ENCODE measurements at places on chromosomes 7 and 10.

- no peak for DNase-seq
Observed at GRCh38 chr7:28754027-28754426, 204.1 kb downstream of the TRIL start.

DNA sequence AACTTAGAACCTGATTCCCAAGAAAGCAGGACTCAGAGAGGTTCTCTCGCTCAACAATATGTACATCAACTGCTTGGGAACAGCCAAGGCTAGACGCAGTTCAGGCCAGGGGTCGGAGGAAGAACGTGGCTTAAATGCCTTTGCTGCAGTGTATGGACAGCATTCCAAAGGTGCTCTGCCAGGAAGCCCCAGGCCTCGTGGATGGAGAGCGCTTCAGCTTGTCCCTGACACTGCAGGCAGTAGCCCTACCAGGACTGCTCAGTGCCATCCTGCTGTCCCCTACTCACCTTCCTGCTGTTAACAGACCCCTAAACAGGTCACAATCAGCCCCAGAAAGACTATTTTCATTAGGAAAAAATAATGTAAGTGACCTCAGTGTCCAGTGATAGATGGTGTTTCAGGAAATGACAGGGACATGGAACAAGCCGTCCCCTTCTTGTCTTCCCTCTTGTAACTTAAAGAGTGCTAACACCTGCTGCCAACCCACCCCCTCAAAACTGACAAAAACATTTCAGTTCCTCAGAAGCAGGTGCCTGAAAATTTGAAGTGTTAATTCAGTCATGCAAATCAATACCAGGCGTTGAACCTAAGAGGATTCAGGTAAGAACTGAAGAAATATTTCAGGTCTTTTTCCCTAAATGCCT lies 16.5 kb downstream of the CREB3L2 start:
- no peak for DNase-seq

- no peak for DNase-seq
Observed at GRCh38 chr7:3650844-3651243, 349.8 kb downstream of the SDK1 start.

DNA sequence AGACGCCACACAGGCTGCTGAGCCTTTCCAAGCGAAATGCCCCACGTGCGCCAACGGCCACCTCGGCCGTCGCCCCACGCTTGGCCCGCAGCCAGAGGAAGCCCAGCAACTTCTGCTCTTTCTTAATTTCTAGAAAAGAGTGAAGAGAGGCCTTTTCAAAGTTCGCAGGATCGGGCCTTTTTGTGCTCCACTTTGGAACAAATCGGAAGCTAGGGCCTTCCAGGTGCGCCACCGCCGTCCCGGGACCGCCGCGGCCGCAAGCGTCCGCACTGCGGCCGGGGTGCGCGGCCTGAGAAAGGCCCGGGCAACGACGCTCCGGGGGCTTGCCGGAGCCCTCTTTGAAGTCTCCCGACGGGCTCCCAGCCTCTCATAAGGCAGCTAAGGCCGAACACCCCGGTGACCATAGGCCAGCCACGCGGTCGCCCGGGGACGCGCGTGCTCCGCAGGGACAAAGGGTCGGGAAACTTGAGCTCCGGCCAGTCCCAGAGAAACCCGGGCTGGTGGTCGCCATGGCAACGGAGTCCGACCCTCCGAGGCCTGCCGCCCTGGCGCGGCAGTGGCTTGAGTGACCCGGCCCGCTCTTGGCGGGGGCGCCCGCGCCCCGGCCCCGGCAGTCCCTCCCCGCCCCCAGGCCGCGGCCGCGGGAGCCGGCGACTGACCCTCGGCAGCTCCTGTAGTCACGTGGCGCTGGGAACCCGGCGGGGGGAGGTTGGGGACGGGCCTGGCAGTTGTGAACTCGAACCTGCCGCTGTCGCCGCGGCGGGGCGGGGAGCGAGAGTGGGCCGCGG lies at the start of gene REPIN1:
TSS of gene REPIN1 (plus strand) at position 727 of the 788 bp plus-strand sequence. CDS start 890 bp downstream, outside the sequence.
- DNase-seq, result peak; percentile 65

DNA sequence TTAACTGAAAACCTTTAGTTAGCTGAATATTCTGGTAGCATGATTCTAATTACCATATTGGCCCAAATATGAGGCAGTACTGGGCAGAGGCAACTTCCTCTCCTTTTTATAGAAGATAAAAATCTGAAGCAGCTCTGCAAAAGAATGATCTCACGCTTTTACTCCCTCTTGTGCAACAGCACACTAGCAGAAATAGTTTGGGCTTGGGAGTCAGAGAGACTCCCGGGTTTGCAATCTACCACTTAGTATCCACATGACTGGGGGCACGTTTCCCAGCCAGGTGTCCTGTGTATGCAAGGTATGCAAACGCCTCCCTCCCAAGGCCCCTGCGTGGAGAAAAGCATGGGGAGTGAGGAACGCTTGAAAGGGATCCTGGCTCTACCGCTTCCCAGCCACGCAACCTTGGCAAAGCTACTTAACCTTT lies 47.2 kb upstream of the RHEB start:
- no peak for DNase-seq

DNA sequence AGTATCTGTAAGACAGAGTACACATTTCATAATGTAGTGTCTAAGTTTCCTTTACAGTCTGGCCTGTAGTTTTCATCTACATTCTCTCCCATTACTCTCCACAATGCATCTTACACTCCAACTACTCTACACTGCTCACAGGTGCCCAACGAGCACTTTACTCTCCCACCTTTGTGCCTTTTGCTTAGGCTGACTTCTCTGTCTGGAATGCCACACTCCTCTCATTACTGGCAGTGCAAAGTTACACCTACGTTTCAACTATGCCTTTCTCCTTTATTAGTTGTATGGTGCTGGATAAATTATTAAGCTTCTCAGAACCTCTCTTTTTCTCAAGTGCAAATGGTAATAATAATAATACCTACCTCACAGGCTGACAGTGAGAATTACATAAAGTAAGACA lies 70.5 kb downstream of the RNLS start:
- no peak for DNase-seq
